ENCODE measurements at places on chromosomes 1 and 21.

DNA sequence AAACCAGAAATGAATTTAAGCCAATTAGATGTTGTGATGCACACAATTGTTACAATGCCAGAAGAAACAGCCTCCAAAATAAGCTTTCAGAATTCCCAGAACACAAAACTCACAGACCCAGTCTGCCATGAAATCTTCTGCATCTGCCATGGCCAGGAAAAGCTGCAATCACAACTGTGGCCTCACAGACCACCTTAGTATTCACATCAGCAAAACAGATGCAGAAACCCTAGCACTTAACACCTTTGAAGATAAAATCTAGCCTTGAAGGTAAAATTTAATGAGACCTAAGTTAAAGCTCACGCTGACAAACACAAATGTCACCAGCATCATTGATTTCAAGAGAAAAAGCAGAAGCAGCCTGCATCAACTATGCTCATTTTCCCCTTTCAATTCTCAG lies 566.8 kb upstream of the TMPRSS15 start:
- no peak overlapping the region for H3K27ac ChIP-seq
- H3K4me1 ChIP-seq, result no peaks in the 10 kb centered on the region
- no peak overlapping the region for H3K4me3 ChIP-seq
- no peaks in the 10 kb centered on the region for H3K27me3 ChIP-seq
- no peak for DNase-seq

DNA sequence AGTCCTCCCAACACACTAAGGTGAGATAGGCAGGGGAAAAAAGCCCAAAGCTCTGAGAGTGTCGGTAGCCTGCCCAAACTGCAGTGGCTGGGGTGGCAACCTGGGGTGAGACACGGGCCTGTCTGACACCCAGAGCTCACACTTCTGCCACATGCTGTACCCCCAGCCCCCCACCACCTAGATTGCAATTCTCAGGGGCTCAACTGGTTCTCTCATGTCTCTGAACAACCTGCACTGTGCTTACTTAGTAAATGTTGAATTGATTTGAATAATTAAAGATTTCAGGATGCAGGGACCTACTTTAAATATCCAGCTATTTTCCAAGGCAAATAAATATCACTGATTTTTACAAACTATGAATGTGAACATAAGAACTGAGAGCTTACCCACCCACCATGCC lies 115.5 kb downstream of the EDEM3 start:
- no peak for DNase-seq
- no peaks in the 10 kb centered on the region for H3K27me3 ChIP-seq
- H3K36me3 ChIP-seq, result no peaks in the 10 kb centered on the region
- no peak overlapping the region for H3K27ac ChIP-seq
- H3K4me1 ChIP-seq, result no peaks in the 10 kb centered on the region
- H3K4me3 ChIP-seq, result no peak overlapping the region

- H3K36me3 ChIP-seq, result no peaks in the 10 kb centered on the region
- H3K4me3 ChIP-seq, result no peak within 1 kb of the TSS
- DNase-seq, result no peak
- H3K4me1 ChIP-seq, result no peaks in the 10 kb centered on the region
- no peak within 1 kb of the TSS for H3K27ac ChIP-seq
Observed at GRCh38 chr1:11847667-11848372, at the start of gene NPPA. TSS of gene NPPA (minus strand) at chr1:11847783. CDS start at chr1:11847684, 99 bp downstream.

DNA sequence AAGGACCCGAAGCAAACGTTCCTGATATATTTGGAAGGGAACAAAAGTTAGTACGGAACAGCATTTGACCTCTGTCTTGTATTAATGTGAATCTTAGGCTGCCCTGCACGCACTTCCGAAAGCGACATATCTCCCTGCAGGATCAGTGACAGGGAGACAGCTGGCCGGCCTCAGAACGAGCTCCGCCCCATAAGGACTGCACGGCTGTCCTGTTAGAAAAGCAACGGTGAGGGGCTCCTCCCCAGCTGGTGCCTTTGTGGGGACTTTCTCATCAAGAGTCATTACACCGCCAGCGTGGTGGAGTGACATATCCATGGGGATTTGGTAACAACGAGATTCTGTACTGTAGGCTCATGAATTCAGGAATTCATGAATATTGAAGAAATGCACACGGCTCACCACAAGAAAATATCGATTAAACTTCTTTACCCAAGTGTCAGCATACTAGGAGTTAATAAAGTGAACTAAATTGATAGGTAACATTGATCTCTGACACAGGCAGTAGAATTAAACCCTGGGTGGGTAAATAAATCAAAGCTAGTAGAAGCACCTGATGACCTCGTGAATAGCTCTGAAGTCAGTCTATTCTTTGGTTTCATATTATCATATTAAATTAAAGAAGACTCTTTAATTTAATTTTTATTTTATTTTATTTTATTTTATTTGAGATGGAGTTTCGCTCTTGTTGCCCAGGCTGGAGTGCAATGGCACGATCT lies 8.1 kb upstream of the GREM2 start:
- H3K27me3 ChIP-seq, result no peaks in the 10 kb centered on the region
- H3K36me3 ChIP-seq, result no peaks in the 10 kb centered on the region
- H3K27ac ChIP-seq, result no peak overlapping the region
- no peak for DNase-seq

DNA sequence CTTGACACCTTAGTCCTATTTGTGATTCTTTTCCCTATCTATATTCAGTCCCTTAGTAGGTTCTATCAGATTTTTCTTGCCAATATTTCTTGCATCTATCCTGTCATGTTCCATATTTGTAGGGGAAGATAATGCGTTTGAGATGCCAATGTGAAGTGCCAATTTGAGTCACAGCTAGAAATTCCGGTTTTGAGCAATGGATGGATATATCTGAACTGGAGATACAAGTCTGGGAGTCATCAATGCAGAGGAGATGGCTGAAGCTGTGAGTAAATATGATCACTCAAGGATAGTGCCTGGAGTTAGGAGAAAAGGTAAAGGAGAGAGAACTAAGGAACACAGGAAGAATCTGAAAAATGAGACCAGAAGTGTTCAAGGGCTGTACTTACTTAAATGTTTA lies 93.8 kb downstream of the COQ8A start:
- DNase-seq, result no peak
- H3K4me3 ChIP-seq, result no peak overlapping the region

GRCh38 chr1:97144527-97144926 lies 422.9 kb downstream of the PTBP2 start:
- no peaks in the 10 kb centered on the region for H3K36me3 ChIP-seq
- H3K4me1 ChIP-seq, result no peaks in the 10 kb centered on the region
- H3K27me3 ChIP-seq, result no peaks in the 10 kb centered on the region
- H3K4me3 ChIP-seq, result no peak overlapping the region

Measured in uterus (tissue), 4 donors.